ENCODE measurements at places on chromosomes 1 and 21.
A peak's percentile ranks its signal among the peaks of the same experiment; 100 is the strongest.

GRCh38 chr1:216929870-216930582 lies 206.8 kb upstream of the ESRRG start:
- DNase-seq = no peak

DNA sequence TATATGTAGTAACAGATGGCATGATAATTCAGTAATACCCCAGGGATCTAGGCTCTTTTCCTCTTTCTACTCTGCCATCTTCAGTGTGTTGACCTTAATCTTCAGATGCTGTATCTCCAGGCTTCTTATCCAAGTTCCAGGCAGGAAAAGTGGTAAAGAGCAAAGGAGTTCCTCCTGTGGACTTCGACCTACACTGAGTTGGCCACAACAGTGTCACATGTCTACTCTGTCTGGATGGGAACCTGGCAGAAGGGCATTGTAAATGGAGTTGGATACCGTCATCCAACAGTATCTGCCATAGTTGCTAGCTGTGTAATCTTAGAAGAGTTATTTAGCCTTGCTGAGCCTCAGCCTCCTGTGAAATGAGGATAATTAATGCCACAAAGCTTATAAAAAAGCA lies 21.9 kb downstream of the IL23R start:
- DNase-seq = no peak

- DNase-seq = peak; percentile 85
These were observed 8.0 kb upstream of the RLF start for GRCh38 chr1:40153073-40153770.

- peak; percentile 59 for DNase-seq
These were observed 306.4 kb downstream of the DUSP10 start for GRCh38 chr1:221435504-221435904.

DNA sequence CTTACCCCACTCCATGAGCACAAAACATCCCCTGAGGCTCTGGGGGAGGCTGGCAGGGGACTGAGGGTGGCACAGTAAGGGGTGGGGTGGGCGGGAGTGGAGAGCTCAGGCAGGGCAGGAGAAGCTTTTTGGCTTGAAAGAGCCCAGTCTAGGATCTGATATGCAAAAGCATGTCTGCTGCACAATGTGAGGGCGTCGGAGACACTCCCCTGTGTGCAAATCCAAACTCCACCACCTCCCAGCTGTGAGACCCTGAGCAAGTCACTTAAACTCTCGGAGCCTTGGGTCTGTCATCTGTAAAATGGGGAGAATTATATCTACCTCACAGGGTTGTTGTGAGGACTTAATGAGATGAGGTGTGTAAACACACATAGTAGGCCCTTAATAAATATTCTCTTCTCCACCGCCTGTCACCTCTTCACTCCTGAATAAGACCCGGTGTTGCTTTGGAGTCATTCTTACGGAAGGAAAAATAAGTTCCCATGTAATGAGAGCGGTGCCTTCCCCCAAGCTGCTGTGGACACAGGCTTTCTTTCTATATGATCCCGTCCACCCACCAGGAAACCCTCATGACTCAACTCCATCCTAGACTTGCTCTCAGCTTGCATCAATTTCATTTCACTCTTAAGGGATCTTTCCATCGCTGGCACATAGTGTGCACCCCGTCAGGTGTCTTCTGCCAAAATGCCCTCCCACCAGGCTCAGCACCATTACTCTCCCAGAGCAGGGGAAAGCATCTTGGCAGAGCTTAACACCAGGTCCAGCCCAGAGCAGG lies 12.5 kb downstream of the KCNN3 start:
- no peak for DNase-seq

- DNase-seq = peak; percentile 60
These were observed 17.2 kb upstream of the POFUT2 start for GRCh38 chr21:45304945-45305344.

DNA sequence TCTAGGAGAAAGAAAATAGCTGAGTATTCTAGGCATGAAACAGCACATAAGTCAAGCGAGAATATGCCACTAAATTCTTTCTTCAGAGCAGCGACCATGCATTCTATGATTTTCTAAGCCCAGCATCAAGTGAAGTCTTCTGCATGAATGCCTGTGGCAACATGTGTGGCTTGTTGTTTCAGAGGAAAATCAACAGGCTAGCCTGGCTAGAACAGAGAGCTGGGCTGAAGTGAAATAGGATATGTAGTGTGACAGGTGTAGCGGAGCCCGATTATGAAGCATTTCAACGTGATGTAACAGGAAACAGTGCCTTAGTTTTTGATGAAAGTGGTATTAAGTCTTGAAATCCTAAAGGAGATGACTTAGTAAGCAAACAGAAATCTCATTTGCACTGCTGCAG lies 7.0 kb downstream of the CSDE1 start:
- DNase-seq = no peak

DNA sequence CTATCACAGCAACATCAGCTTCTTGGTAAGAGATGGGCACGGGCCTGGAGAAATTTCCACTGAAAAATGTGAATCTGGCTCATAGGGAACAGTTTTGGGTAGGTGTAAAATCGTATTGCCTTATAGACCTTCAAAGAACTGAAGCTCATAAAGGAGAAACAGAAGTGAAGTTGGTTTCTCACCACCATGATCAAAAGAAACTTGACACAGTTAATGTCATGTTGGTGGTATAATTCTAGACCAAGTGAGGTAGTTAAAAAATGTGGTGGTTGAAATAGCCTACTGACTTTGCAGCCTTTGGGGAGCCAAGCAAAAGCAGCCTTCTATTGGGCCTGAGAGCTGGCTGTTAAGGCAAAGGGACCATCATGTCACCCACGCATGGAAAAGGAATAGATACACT lies 8.9 kb downstream of the CD1D start:
- no peak for DNase-seq

GRCh38 chr21:25421321-25422028 lies 185.8 kb downstream of the MRPL39 start:
- no peak for DNase-seq

Data from natural killer cell (primary cell).